ENCODE measurements at places on chromosomes 1 and 21. TPM values are rescaled to one million over a fixed set of nuclear protein-coding genes. Genes with fewer than 3 reads are reported as not detected.

Gene OR2T33
- total RNA-seq: not detected

Gene DCST2
- 0.49 TPM for total RNA-seq

GRCh38 chr1:202251424-202252256, 58.0 kb downstream of the LGR6 start:
- no peak overlapping the region for H3K27ac ChIP-seq
- no peaks in the 10 kb centered on the region for H3K27me3 ChIP-seq
- H3K4me1 ChIP-seq: no peaks in the 10 kb centered on the region
- H3K4me3 ChIP-seq: no peak overlapping the region

DNA sequence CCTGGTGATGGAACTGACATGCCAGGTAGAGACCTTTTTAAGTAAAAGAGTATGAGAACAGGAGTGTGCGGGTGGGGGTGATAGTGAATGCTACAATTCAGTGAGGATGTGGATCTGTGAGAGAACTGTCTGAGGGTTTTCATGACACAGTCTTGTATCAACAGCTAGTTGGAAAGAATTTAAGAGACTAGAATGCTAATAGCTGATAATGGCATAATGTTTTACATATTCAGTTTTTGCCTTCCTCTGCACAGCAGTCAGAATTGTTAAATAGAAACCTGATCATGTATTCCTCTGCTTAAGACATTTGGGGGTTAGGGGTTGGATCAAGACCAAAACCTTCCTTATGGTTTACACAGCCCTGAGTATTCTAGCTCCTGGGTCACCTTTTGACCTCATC, 152.8 kb upstream of the ZRANB2 start:
- H3K27ac ChIP-seq: no peak overlapping the region
- H3K36me3 ChIP-seq: no peaks in the 10 kb centered on the region
- DNase-seq: no peak

Gene AQP10
- 0.40 TPM for total RNA-seq

GRCh38 chr1:231632119-231632518, 5.5 kb downstream of the DISC1 start:
- no peaks in the 10 kb centered on the region for H3K27me3 ChIP-seq
- no peaks in the 10 kb centered on the region for H3K36me3 ChIP-seq
- no peak overlapping the region for H3K4me3 ChIP-seq

DNA sequence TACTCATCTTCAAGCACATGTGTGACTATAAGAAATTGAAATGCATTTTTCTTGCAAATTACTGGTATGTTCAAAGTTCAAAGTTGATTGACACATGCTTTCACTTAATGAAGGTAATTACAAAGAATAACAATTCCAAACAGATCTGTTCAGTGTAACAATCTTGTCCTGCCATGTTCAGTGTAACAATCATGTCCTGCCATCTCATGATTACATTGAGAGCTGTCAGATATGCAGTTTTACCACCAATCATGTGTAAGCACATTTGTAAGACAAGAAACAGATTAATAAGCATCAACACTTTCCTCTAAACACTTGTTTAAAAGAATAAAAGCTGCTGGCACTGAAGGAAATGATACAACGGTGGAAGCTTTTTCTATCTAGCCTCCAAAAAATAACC, 80.3 kb upstream of the ZNF281 start:
- no peak for DNase-seq
- H3K36me3 ChIP-seq: no peaks in the 10 kb centered on the region
- no peak overlapping the region for H3K4me3 ChIP-seq
- no peaks in the 10 kb centered on the region for H3K27me3 ChIP-seq
- H3K27ac ChIP-seq: no peak overlapping the region

GRCh38 chr1:45465277-45465676, 25.7 kb downstream of the TESK2 start:
- H3K27ac ChIP-seq: no peak overlapping the region
- H3K27me3 ChIP-seq: no peaks in the 10 kb centered on the region
- no peaks in the 10 kb centered on the region for H3K4me1 ChIP-seq
- H3K4me3 ChIP-seq: no peak overlapping the region
- no peak for DNase-seq

GRCh38 chr1:94863297-94863911, 43.2 kb downstream of the SLC44A3 start:
- no peak overlapping the region for H3K4me3 ChIP-seq
- peak overlapping the region; percentile 82 for H3K27ac ChIP-seq
- H3K4me1 ChIP-seq: peaks cover 31% of the 10 kb centered on the region
- no peak for DNase-seq

- no peak overlapping the region for H3K4me3 ChIP-seq
- no peaks in the 10 kb centered on the region for H3K36me3 ChIP-seq
- DNase-seq: no peak
- H3K4me1 ChIP-seq: peaks cover 13% of the 10 kb centered on the region
These were observed 59.3 kb downstream of the NKAIN1 start for GRCh38 chr1:31180338-31180737.

Gene MANEAL
- total RNA-seq: 6.7 TPM

DNA sequence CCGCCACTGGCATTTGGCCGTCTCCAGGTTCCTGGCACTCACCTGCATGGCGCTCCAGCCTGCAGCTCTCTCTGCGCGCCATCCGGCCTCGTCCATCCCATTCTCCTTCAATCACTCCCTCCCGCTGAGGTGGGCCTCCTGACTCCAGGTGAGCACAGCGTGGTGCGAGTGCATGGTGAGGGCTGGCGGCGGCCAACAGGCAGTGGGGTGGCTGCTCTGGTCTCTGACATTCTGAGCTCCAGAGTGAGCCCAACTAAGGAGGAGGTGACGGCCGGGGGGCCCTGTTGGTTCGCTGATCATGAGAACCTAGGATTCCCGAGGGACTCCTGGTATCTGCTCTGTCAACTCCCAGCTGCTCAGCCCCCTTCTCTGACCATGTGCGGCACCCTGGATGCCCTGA, 130.4 kb downstream of the AJAP1 start:
- H3K27ac ChIP-seq: no peak overlapping the region
- no peaks in the 10 kb centered on the region for H3K27me3 ChIP-seq
- no peak for DNase-seq

Gene CLCA1
- 0.27 TPM for total RNA-seq

DNA sequence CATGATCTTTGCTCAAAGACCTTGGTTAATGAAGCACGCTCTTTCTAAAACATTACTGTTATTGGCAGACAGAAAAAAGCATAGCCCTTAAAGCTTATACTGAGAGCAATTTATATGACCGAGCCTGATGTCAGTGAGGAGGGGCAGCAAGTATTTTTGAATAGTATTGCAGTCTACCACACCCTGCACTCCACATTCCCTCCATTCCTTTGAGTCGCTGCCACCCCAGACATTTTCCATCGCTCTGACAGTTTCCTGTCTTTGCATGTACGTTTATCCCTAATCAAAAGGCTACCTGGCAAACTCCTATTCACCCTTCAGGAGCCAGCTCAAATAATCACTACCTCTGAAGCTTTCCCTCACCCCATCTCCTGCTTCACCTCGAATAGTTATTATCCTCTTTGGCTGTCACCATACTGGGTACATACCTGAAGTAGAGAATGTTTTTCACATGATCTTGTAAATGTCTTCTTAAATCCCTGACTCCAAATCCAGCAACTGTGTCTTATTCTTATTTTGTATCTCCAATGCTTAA, 5.5 kb upstream of the JUN start:
- no peaks in the 10 kb centered on the region for H3K36me3 ChIP-seq
- H3K4me3 ChIP-seq: no peak overlapping the region
- H3K4me1 ChIP-seq: peaks cover 9% of the 10 kb centered on the region
- DNase-seq: peak; percentile 28
- H3K27me3 ChIP-seq: no peaks in the 10 kb centered on the region
- peak overlapping the region; percentile 50 for H3K27ac ChIP-seq

DNA sequence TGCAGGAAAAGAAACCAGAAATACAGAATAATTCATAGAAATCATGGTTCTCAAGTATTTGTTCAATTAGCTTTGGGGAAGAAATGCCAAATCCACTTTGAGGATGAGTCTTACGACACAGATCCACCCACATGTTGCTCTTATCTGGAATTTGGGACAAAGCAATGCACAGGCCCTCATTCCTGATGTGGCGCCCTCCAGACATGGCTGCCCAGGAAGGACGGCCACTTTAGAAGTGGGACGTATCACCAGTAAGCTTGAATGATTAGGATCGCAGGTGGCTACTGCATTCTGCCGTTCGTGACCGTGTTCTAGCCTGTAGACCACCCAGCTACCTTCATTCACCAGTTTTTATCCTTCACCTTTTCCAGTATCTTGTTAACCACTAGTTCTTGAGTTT, 20.1 kb upstream of the NCMAP start:
- DNase-seq: no peak
- H3K36me3 ChIP-seq: no peaks in the 10 kb centered on the region
- H3K27ac ChIP-seq: no peak overlapping the region
- no peaks in the 10 kb centered on the region for H3K4me1 ChIP-seq
- H3K4me3 ChIP-seq: no peak overlapping the region

DNA sequence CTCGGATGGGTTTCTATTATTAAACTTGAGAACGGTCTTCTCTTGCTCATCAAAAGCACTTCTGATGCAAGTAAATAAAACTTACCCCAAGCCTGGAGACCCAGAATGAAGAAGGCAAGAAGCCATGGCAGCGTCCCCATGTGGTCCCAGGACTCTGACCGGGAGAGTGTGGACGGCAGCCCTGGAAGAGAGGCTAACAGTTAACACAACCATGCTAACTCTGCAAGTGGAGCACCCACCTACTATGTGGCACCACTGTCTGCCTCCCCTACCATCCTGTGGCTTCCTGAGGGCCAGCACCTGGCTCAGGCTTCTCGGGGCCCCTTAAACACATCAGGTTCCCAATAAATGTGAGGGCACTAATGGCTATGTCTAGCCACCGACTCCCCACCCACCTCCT, 2.2 kb downstream of the PGLYRP3 start:
- no peaks in the 10 kb centered on the region for H3K36me3 ChIP-seq
- no peaks in the 10 kb centered on the region for H3K4me1 ChIP-seq
- H3K27me3 ChIP-seq: no peaks in the 10 kb centered on the region
- no peak overlapping the region for H3K27ac ChIP-seq

Gene FCGR3B
- 6.3 TPM for total RNA-seq

- H3K27me3 ChIP-seq: no peaks in the 10 kb centered on the region
- H3K36me3 ChIP-seq: no peaks in the 10 kb centered on the region
- no peak for DNase-seq
- no peaks in the 10 kb centered on the region for H3K4me1 ChIP-seq
- no peak overlapping the region for H3K27ac ChIP-seq
These were observed 191.1 kb upstream of the TMEM51 start for GRCh38 chr1:14962407-14962806.

Gene HES2
- 3.1 TPM for total RNA-seq

GRCh38 chr21:40404396-40404800, 442.6 kb downstream of the DSCAM start:
- no peak for DNase-seq
- no peak overlapping the region for H3K4me3 ChIP-seq
- H3K4me1 ChIP-seq: peaks cover 14% of the 10 kb centered on the region
- H3K27ac ChIP-seq: peak overlapping the region; percentile 54
- H3K27me3 ChIP-seq: no peaks in the 10 kb centered on the region

DNA sequence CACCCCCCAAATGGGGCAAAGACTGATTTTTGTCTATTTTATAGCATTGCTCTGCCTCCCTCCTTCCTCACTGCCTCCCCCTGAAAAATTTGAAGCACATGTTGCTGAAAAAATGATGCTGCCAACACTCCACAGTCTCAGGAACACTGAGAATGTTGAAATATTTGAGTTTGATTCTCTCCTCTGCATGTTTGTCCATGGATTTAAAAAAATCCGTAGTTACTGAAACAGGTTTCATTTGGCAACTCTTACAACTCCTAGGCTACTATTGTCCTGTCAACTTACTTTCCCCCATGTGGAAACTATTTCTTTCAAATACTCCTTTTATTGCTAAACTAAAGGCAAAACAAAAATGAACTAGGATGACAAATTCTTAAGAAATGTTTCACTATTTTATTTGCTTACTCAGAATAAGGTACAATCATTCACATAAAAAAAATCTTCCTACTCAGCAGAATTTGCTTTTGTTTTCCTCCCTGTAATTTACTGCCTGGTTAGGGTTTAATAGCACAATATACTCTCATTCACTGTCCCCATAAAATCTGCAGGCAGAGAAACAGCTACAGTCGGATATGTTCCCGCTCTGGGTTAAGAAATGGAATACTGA, 50.2 kb downstream of the C21orf91 start:
- no peak overlapping the region for H3K4me3 ChIP-seq
- H3K36me3 ChIP-seq: no peaks in the 10 kb centered on the region
- no peaks in the 10 kb centered on the region for H3K4me1 ChIP-seq
- no peak for DNase-seq
- H3K27me3 ChIP-seq: no peaks in the 10 kb centered on the region

- no peak for DNase-seq
- no peaks in the 10 kb centered on the region for H3K36me3 ChIP-seq
- H3K27ac ChIP-seq: no peak overlapping the region
- H3K4me1 ChIP-seq: no peaks in the 10 kb centered on the region
These were observed 68.7 kb downstream of the ADAMTS1 start for GRCh38 chr21:26776310-26777021.

DNA sequence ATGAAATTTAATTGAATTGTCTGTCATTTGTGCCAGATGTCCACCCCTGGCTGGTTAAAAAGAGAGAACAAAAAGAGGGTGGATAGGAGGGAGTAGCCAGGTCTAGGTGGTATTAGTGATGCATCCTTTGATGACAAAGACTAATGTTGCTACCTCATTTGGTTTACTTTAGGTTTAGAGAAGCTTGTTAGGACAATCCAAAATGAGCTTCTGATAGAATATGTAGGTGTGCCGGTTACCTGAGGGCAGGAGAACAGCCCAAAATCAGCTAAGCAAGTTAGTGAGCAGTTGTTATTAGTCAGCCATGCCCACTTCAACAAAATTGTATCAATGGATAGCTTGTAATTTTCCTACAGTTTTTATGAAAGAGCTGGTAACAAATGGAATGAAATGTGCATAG, 61.4 kb upstream of the PTGS2 start:
- H3K27ac ChIP-seq: no peak overlapping the region
- no peaks in the 10 kb centered on the region for H3K4me1 ChIP-seq
- no peaks in the 10 kb centered on the region for H3K27me3 ChIP-seq
- DNase-seq: no peak
- H3K36me3 ChIP-seq: no peaks in the 10 kb centered on the region

GRCh38 chr1:64093941-64094340, 109.5 kb upstream of the UBE2U start:
- H3K36me3 ChIP-seq: no peaks in the 10 kb centered on the region
- no peaks in the 10 kb centered on the region for H3K27me3 ChIP-seq
- H3K4me3 ChIP-seq: no peak overlapping the region
- no peak overlapping the region for H3K27ac ChIP-seq
- H3K4me1 ChIP-seq: no peaks in the 10 kb centered on the region

Gene FLG2
- not detected for total RNA-seq

Gene P3H1
- total RNA-seq: 21.0 TPM

Gene LRRC38
- total RNA-seq: 0.11 TPM

DNA sequence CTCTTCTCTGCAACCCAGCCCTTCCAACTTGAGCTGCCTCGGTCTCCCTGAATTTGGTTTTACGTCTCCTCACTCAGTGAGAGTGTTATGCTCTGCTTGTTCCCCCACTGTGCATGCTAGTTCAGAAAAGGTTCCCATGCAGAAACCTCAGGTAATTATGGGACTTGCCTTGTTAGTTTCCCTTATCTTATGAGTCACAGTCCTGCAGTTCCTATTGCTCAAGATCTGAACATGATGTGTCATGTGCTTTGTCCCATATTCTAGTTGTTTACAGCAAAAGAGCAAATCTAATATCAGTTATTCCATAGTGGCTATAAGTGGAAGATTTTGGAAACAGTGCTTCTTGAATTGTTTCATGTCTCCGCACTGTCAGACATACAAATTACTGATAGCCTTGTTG, 74.4 kb downstream of the DUSP10 start:
- H3K27ac ChIP-seq: no peak overlapping the region
- H3K4me1 ChIP-seq: no peaks in the 10 kb centered on the region
- no peak overlapping the region for H3K4me3 ChIP-seq
- DNase-seq: no peak
- no peaks in the 10 kb centered on the region for H3K36me3 ChIP-seq
- H3K27me3 ChIP-seq: no peaks in the 10 kb centered on the region
